CD8-positive, alpha-beta T cell (primary cell): ENCODE measurements at places on chromosomes 11 and 22.

DNA sequence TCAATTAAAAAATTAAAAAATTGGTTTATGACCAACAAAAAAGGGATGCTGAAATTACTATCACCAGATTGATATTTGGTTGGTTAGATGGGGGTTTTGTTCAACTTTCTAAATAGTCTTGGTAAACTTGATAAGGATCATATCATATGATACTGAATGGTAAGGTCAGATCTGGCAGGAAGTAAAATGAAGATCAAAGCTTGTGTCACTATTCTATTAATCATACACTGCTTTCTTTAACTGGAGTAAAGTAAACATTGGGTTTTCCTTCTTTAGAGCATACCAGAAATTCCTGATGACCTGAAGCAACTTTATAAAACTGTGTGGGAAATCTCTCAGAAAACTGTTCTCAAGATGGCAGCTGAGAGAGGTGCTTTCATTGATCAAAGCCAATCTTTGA lies 40.2 kb downstream of the RRM1 start:
- no peak for DNase-seq

- no peak for DNase-seq
Measured at GRCh38 chr11:32752001-32752400, 42.5 kb downstream of the CCDC73 start.

- peak; percentile 20 for DNase-seq
Measured at GRCh38 chr11:64444838-64445441, 86.0 kb downstream of the RPS6KA4 start.

GRCh38 chr11:35089666-35090065 lies 49.3 kb upstream of the CD44 start:
- no peak for DNase-seq

DNA sequence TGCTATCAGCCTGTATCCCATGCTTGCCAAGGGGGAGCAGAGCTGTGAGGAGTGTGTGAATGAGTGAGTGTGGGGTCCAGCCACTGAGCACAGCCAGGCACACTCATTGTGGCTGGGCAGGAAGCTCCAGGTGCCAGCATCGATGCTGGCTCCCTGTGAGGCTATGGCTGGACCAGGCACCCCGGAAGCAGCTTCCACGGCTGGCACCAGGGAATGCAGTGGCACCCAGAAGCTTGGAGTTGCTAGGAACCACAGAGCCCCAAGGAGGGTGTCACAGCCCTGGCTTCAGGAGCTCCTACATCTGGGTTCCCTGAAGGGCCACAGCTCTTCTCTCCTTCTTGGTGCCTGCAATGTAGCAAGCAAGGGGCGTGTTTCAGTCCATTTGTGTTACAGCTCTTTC lies 625.9 kb upstream of the RAG2 start:
- no peak for DNase-seq
